ENCODE measurements at places on chromosomes 5 and 9.
A peak's percentile ranks its signal among the peaks of the same experiment; 100 is the strongest.

GRCh38 chr5:39225405-39226099 lies 6.2 kb upstream of the FYB1 start:
- no peak for DNase-seq

DNA sequence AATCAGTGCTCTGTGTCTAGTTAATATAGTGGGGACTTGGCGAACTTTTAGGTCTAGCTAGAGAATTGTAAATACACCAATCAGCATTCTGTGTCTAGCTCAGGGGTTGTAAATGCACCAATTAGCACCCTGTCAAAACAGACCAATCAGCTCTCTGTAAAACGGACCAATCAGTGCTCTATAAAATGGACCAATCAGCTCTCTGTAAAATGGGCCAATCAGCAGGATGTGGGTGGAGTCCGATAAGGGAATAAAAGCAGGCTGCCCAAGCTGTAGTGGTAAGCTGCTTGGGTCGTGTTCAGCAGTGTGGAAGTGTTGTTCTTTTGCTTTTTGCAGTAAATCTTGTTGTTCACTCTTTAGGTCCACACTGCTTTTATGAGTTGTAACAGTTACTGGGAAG lies 3.6 kb upstream of the OTULINL start:
- no peak for DNase-seq

DNA sequence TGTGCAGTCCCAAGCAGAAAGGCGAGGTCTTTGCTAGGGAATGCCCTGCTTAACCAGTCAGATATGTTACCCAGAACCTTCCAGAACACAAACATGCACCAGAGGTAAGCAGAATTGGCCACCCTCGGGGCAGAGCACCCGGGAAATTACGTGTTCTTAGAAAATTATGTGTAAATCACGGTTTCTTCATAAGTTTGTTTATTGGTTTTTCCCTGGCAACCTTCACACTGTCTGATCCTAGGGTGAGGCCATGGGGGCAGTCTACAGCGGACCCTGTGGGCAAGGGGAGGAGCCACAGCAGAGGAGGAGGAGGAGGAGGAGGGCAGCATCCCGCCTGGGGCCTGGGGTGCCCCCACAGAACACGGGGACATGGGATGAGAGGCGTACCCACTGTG lies 31.4 kb downstream of the RXRA start:
- no peak for DNase-seq

- no peak for DNase-seq
Observed at GRCh38 chr9:112124156-112124555, 50.9 kb downstream of the SUSD1 start.

DNA sequence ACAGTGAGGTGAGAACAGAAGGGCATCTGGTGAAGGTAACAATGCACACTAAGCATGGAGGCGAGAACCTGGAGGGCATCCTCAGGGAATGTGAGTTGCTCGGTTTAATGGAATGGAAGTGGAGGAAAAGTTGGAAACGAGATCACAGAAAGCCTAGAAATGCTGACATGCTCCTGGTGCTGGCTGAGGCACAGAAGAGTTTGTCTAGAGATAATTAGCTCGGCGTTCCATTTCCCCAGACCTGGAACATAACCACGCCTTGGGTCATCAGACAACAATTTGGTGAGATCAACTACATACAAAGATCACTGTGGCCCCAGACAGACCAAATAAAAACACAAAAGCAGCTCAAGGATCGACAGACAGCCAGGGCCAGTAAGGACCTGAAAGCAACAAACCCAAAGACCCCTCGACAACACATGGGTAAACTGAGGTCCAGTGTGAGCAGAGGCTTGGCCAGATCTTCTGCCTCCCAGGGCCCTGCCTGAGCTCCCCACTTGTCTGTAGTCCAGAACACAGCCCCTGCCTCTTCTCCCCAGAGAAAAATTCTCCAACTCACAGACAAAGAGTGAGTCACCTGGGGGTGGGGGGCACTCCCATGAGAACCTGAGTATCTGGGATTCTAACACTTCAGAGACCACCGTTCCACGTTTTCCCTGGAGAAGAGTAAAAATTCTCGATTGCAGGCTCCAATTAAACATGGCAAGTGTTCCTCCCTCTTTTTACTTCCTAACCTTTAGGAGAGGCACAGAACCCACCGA lies 52.5 kb downstream of the SHB start:
- peak; percentile 61 for DNase-seq

GRCh38 chr5:143437666-143438273 lies 34.3 kb upstream of the NR3C1 start:
- no peak for DNase-seq

DNA sequence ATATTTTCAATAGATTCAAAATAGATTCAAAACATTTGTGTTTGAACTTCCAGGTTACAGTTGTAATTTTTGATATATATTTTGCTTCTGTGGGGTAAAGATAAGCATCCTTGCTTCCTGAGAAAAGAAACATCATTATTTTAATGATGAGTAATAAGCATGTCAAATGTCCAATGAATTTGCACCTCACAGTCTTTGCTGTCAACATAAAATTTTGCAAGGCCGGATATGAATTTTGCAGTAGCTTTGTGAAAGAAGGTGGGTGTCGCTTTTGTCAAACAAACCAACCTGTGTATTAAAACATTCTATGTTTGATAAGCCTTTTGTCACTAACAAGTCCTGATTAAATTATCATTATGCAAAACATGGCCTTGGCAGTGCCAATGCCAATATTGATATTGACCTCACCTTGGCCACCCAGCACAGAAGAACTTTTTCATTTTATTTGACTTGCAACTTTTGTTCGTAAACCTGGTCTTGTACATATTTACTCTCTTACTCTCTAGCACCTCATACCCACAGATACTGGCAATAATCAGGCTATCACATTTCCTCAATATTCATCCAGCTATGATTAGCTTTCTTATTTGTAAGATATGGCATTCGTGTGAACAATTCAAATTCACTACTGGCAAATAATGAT lies 645.0 kb upstream of the KLF4 start:
- no peak for DNase-seq

- no peak for DNase-seq
Observed at GRCh38 chr9:119252671-119253299, 116.5 kb downstream of the BRINP1 start.

DNA sequence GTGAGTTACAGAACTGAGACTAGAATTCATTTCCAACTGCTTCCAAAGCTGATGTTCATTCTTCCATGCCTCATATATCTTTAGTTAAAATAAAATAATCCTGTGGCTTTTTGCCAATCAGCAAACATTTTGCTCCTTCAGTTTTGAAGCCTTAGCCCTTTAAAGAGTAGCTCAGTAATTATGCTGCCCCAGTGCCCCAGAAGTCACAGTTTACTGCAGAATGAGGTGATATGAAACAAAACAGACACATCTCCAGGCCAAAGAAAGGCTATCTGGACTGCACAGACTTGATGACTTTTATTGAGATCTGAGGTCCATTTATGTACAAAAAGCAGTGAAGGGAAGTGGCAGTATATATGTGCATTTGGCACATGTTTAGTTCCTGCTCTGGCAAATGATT lies 285.8 kb upstream of the ZNF462 start:
- DNase-seq: no peak

DNA sequence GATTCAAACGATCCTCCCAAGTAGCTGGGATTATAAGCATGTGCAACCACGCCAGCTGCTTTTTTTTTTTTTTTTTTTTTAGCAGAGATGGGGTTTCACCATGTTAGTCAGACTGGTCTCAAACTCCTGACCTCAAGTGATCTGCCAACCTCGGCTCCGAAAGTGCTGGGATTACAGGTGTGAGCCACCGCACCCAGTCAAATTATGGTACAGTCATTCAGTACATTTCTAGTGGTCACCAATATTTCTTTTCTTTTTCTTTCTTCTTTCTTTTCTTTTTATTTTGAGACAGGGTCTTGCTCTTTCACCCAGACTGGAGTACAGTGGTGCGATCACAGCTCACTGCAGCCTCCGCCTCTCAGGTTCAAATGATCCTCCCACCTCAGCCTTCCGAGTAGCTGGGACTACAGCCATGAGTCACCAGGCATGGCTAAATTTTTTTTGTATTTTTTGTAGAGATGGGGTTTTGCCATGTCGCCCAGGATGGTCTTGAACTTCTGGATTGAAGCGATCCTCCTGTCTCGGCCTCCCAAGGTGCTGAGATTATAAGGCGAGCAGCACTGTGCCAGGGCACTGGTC lies 25.4 kb upstream of the DCP2 start:
- no peak for DNase-seq

GRCh38 chr9:135515083-135515951 lies 5.9 kb upstream of the LCN1 start:
- no peak for DNase-seq

- no peak for DNase-seq
Observed at GRCh38 chr5:57527870-57528269, 45.3 kb upstream of the ACTBL2 start.

- DNase-seq: peak; percentile 24
Observed at GRCh38 chr5:98997000-98997399, 68.2 kb upstream of the CHD1 start.

DNA sequence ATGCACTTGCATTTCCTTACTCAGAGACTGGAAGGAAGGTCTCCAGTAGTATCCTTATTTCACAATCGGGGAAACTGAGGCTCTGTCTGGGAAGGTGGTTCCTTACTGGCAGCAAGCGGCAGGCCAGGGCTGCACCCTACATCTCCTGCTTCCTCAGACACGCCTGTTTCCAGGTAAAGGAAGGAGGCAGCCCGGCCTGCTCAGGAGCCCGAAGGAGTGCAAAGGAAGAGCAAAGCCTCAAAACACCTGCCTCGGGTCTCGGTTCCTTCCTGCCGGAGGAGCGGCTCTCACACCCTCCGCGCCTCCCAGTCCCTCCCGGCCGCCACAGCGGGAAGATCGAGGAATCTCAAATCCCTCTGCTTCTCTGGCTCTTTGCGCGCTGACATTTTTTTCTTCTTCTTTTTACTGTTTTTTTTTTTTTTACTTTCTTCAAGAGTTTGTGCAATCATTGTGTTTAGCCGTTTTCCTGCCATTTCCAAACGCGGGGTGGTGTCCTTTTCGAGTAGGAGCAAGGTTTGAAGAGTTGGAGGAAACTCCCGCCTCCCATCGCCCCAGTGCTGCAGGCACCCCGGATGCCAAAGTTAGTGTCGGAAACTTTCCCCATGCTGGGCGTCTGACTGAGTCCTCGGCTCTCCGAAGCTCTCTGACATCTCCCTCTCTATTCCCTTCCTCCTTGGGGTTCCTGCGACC lies 1.0 kb downstream of the GGTA1 start:
- DNase-seq: no peak

DNA sequence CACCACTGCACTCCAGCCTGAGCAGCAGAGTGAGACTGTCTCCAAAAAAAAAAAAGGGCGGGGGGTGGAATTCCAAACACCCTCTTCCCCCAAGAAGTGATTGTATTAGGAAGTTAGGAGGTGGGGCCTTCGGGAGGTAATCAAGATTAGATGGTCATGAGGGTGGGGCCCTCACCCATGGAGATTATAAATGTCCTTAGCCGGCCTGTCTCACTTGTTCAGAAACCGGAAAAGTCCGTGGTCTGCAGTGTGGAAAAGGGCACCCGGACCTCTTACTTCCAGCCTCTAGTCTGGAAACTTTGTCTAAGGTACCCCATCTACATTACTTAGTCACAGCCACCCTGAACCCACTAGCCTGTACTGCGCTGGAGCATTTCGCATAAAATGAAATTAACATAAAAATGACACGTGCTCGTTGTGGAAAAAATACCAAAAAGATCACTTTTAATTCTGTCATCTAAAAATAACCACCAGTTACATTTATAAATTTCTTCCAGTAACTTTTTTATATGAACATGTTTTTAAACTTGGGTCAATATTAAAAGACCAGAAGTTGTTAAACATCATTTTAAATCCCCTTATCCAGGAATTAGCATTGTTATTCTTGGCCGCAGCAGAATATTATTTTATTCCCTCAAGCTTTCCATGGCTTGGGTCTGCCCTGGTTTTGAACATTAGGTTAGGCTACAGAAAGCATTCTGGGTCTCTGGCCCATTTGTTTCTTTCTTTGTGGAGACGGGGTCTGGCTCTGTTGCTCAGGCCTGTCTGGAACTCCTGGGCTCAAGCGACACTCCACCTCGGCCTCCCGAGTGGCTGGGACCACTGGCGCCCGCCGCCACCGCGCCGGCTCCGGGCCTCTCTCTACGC lies 1.2 kb upstream of the CKS2 start:
- DNase-seq: no peak

Data from GM04504 (cell line).